ENCODE measurements at places on chromosomes 5 and 9.

DNA sequence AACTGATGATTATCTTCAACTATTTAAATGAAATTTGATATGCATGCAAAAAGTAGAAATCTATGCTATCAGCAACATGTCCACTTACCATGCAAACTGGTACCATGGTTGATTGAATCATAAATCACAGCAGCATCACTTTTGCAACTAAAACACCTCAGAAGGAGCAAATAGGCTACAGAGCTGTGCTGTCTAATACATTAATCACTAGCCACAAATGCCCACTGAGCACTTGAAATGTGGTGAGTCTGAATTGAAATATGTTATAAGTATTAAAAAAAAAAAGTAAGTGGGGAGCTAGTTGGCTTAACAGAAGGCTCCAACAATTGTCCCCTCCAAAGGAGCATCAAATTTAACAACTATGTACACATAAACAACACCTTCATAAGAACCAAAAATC lies 112.5 kb downstream of the FAM114A2 start:
- no peak for DNase-seq

DNA sequence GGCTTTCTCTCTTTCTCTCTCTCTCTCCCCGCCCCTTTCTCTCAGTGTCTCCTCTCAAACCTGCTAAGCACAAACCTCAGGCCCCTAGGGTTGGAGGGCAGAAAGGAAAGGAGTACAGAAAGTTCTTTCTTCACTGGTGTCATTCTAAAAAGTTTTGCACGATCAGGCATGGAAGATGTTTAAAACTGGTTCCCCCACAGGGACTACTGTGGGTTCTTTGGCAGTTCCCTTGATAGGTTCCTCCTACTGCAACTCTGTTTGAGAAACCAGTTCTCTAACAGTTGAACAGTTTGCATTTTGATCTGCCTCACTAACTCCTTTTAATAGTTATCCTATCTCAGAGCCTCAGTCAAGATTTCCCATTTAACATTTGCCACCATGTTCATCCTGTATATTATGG lies 82.9 kb downstream of the CDO1 start:
- DNase-seq = no peak

DNA sequence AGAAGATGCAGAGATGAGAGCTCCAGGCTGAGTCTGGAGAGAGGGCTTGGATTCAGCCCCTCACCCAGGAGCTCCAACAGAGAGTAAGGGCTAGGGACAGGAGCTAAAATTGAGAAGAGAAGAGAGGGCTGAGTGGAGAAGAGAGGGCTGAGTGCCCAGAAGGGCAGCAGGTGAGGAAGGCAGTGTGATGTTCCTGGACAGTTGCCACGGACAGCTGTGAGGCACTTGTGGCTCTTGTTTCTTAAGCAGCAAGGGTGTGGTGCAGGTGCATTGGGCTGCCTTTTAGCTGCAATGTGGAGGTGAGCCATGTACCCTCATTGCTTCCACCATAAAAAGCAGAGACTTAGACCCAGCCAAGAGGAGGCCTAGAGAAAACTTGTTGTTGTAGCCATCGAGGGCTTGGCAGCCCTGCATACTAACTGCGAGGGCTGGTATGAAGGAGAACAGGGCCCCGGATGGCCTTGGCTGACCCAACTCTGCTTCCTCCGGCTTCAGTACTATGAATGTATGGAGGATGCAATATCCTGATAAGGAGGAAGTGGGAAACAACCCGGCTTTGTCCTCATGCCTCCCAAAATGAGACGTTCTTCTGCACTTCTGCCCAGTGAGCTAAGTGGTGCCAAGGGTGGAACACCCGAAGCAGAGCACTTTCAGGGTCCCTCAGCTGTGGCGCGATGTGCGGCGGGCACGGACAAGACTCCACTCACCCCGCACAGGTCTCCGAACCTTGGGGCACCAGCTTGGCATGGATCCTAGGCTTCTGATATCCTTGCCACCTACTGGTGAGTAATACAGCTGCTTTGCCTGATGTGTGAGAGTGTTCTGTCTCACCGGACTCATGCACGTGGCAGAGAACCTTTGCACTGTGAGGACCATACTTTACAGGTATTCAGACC lies 65.2 kb downstream of the LRRC70 start:
- no peak for DNase-seq

- DNase-seq = no peak
Measured at GRCh38 chr5:61254969-61255555, 77.0 kb upstream of the ZSWIM6 start.

DNA sequence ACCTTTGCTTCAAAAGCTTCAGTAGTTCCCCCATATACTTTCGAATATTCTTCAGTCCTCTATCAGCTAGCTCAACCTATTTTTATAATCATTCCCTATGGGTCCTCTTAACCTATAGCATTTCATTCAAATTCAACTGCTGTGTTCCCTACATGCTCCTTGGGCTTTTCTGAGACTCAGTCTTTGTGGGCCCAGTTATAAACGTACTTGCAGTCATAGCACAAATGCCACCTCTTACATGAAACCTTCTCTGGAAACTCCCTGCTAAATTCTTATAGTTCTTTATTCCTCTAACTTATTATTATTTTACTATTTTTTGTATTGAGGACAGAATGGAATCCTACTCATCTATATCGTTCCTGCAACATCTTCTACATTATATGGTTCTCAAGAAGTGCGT lies 24.7 kb downstream of the MLANA start:
- no peak for DNase-seq

GRCh38 chr5:159163027-159163700 lies 46.2 kb downstream of the RNF145 start:
- DNase-seq = no peak

DNA sequence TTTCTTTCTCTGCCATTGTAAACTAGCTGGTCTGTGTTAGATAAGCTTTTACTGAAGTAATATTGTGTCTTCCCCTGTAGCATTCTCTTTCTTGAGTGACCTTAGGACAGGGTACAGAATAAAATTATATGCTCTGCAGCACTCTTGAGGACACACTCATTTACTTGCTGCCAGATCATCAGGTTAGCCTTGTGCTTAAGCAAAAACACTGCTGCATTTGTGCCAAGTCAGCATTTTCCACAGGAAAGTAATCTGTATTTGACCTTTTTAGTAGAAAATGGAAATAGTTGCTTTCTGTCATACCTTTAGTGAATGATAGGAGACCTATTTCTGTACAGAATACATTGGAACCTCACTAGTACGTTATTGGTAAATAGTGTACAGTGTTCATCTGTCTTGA lies 54.2 kb downstream of the LMNB1 start:
- no peak for DNase-seq

DNA sequence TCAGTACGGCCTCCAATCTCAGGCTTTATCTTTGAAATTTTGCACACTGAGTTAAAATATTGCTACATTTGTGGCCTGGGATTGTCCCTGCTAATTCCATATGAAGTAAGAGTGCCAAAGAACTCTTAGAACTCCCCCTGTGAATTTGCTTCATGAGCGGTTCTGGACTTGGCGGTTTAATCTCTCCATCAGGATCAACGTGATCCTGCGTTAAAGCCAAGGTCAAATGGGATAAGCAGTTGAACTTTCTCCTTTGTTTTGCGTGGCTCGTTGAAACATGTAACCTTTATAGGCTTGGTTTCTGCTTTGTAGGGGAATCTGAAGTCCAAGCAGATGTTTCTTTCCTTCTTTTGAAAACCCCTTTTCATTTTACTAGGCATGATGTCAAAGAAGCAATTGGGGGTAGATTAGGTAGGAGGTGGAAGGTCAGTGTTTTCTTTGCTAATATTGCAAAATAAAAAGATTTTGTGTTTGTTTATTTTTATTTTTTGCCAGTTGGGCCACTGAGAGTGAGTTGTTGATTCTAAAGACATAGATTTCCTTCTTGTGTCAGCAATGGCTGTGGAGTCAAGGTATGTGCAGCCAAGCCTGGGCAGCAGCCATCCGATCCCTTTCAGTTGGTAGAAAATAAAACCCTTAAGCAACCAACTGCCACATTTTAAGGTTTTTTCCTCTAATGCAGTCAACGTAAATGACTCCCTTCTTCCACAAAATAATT lies 390.8 kb downstream of the NNT start:
- DNase-seq = no peak

DNA sequence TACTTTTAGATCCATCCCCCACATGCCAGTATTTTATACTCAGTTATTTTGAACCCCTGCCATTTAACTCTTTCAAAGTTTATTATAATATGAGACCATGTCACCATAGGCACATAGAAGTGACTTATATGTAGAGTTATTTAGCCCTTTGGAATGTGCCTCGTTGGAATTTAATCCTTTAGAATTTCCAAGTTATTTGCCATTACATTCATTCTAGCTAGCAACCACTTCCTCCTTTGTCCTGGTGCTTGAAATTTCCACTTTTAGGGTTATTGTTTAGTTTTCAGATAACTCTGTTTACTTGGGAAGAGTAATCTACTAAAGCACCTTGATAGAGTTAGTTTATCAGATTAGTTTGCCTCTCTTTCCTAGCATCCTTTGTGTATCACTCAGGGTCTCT lies 82.8 kb upstream of the TLE1 start:
- no peak for DNase-seq

DNA sequence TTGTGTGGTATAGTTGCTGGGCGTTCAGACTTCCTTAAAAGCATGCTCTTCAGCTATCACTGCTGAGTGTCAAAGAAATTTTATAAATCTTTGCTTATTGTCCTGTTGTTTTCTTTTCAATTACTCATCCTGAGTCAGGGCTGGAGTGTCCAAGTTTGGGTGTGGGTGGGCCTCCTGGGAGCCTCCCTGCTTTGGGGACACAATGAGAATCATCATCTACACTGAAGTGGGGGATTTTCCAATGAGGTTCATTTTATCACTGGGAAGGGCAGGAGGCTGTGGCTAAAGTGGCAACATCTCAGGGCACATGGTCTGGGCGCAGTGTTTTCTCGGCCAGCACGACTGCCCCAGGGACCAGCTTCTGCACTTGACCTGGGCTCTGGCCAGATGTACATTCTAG lies 19.5 kb downstream of the GFPT2 start:
- no peak for DNase-seq

GRCh38 chr5:169080448-169080911 lies 220.5 kb downstream of the SLIT3 start:
- DNase-seq = no peak

GRCh38 chr5:5141625-5142525 lies 1.7 kb downstream of the ADAMTS16 start:
- DNase-seq = peak; percentile 67

DNA sequence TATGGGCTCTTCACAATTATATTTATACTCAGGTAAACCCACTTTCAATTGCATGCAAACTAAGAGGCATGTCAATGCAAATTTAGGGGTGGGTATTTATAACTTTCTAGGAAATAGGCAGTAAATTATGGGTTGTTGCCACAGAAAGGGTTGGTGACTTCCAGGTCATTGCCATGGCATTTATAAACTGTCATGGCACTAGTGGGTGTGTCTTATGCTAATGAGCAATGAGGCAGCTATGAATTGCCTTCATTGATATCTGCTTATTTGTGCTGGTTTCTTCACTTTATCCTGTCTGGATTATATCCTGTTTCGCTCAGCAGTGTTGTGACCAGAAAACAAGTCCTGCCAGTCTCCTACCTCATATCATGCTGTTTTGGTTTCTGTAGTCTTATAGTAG lies 597.3 kb upstream of the DAB2 start:
- no peak for DNase-seq

DNA sequence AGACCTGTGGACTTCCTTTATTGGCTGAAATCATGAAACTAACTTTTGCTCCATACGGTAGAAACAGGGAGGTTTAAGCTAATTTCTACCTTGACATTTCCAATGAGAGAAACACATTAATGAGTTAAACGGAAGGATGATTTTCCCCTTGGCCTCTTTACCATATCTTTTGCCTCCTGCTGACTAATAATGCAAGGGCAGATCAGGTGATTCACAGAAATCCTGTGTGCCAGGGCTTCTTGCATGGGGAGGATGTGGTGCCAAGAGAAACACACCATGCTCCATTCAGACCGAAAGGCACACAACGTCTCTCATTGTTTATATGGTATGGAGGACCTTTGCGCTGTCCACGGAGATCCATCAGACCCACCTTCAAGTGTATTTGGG lies 17.4 kb upstream of the PRLR start:
- no peak for DNase-seq

DNA sequence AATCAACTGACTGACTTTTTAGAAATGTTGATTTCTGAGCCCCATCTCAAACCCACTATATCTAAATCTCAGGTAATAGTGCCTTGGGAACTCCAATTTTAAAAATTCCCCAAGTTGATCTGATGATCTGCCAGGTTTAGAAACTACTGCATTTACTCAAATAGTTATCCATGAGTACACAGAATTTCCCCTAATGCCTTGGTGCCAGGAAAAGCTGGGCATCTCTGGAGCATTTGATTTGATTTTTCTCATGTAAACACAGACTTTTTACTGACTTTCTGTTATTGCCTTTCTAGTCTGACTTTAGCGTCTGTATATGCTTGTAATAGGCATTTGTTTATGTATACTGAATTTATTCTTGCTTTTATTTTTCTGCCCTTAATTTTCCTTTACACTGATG lies 35.8 kb downstream of the MTREX start:
- no peak for DNase-seq

GRCh38 chr5:95669540-95669939 lies 13.3 kb downstream of the SPATA9 start:
- no peak for DNase-seq

DNA sequence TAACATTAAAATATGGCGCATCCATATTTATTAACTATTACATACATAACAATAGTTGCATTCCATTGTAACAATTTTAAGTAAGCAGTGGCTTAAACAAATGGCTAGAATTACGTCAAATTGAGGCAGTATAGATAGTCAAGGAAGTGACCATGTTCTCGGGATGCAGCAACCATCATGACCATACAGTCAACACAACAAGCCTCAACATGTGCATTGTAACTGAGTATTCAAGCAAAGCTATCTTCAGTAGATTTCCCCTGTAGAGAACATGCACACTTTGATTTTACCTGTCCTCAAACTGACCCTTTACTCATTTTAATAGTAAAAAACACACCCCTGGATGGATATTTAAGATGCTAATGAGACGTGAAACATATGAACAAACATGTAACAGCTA lies 356.4 kb downstream of the HINT1 start:
- DNase-seq = no peak

DNA sequence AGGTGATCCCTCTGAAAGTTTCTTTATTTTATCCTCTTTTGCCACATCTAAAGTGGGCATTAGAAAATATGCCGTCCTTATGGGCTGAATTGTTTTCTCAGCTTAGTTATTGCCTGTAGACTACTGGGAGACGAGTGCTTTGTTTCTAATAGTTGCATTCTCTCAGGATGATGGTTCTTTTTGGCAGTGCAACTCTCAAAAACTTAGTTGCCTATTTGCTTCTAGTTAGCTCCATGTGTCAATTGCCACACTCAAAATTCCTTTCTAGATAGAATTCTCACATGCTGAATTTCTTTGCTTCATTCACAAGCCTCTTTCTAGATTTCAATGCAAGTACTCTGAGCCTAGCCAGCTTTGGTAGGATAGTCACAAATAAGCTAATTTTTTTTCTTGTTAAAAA lies 155.5 kb downstream of the FGF10 start:
- DNase-seq = no peak

DNA sequence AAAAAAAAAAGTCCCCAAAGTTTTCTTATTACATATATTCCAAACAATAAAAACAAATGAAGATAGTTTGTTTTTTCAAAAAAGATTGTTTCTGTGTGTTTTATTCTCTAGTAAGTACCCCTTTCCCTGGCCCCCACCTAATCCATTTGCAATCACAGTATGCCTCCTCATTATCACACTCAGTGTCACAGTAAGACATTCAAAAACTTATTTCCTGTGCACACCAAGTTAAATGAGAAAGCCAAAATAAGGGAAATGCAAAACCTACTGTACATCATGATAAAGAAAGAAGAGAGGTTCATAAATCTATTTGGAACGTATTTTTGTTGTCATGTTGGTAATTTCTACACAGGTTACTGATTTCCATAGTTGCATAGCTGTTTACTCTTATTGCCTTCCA lies 62.3 kb downstream of the ST8SIA4 start:
- no peak for DNase-seq
